ENCODE measurements at places on chromosomes 2 and 18.

GRCh38 chr2:134985061-134985460, 62.2 kb downstream of the MAP3K19 start:
- DNase-seq, result no peak

DNA sequence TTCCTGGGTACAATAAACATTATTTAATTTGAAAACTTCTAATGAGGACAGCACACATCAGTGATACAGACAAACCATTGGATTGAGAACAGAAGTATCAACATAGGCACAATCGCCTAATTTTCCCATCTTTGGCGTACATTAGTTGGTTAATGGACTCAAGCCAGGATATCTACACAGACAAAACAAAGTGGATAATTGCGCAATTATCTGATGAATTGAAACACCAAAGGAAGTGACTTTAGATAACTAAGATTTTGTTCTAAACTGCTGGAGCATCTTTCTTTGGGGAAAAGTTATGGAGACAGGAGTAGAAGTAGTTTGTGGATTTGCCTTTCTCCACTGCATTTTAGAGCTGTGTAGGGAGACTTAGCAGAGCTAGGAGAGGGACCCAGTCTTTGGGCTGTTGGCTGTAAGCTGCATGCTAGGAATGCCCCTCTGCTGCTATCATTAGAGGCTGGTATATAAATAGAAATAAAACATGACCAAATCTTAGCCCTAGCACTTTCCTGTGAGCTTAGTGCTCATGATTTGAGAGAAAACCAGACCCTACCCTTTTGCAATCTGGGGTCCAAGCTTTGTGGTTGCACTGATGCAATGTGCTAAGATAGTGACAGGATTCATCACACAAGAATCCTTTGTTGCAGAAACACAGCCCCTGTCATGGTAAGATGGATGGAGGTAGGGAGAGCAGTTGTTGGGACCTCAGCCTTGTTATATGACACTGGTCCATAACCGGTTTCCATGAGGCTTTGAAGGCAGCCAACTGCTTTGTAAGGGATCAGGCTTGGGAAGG, 264.5 kb upstream of the PIK3C3 start:
- DNase-seq, result no peak

GRCh38 chr18:23235860-23236259, 100.6 kb downstream of the CABLES1 start:
- no peak for DNase-seq

- no peak for DNase-seq
Measured at GRCh38 chr2:30702694-30703093, 104.6 kb downstream of the CAPN13 start.

GRCh38 chr2:206562375-206562774, 79.9 kb upstream of the FAM237A start:
- no peak for DNase-seq

GRCh38 chr2:210630873-210631560, 74.6 kb downstream of the CPS1 start:
- DNase-seq, result no peak

DNA sequence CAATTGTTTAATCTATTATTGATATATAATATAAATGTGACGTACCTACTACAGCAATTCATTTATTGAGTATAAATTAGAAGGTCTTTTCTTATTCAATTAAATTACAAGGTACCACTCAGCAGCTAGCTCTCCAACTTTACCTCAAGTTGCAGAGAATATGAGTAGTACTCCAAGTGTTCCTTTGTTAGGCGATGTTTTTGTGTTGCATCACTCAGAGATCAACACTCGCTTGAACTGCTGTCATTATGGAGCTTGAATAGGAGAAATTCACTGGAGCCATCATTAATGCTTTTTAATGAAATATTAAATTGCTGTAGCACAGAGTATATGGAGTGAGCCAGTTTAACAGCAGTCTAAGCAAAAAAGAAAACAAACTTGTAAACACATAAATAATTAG, 320.0 kb downstream of the FSIP2 start:
- no peak for DNase-seq

- no peak for DNase-seq
Measured at GRCh38 chr18:75538727-75539126, 111.2 kb upstream of the SMIM21 start.

DNA sequence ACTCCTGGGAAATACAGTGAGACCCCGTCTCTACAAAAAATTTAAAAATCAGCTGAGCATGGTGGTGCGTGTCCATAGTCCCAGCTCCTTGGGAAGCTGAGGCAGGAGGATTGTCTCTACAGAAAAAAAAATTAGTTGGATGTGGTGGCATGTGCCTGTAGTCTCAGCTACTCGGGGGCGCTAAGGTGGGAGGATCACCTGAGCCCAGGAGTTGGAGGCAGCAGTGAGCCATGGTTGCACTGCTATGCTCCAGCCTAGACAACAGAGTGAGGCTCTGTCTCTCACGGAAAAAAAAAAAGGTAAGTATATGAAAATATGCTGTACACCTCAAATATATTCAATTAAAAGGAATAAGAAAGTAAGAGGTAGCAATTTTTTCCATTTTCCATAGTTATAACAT, 92.5 kb upstream of the TGIF1 start:
- no peak for DNase-seq

GRCh38 chr2:182672466-182673165, 43.4 kb upstream of the DNAJC10 start:
- no peak for DNase-seq

DNA sequence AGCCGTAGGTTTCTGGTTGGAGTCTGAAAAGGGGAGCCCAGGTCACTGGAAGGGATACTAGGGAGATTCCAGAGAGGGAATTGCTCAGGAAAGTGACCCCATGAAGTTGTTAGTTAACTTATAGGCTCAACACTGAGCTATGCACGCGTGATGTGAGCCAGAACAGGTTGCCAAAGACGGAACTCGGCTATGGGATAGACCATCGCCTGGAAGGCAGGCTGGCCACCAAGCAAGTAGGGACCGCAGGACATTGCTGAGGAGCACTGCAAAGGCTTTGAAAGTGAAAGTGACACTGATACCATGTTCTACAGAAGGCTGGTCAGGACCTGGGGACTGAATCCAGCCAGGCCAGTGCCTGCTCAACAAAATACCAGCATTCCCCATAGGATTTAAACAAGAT, 7.3 kb downstream of the FARP2 start:
- DNase-seq, result no peak

DNA sequence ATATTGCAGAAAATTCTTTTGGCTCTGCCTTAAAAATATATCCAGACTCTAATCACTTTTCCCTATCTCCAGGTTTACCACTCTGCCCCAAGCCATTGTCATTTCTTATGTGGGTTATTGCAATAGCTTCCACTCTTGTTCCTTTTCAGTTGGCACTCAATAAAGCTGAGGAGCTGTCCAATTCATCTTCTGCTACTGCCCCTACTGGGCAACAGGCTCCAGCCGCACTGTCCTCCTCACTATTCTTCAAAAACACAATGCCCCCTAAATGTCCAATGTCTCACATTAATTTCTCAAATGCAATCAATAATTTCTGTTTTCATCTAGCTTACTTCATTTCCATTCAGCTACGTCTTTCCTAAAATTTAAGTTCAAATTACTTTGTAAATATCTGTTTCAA, 1262.5 kb upstream of the CDH2 start:
- no peak for DNase-seq

DNA sequence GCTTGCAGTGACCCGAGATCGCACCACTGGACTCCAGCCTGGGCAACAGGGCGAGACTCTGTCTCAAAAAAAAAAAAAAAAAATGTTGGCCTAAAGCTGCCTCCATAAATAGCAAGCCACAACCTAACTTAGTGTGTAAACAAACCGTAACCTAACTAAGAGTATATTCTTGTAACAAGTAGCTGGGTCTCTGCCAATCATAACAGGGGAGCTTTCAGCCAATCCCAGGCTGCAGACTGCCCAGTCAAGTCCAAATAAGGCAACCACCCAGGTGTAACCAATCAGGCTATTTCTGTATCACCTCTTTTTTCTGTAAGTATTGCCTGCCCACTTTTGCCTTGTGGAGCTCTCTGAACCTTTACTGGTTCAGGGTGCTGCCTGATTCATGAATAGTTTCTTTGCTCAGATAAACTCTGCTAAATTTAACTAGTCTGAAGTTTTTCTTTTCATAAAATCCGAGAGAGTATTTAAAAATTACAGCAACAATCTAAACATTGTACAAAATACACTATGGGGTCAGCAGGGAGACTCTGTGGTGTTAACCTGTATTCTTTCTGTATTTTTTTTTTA, 4.5 kb downstream of the PSTPIP2 start:
- DNase-seq, result no peak

- no peak for DNase-seq
Measured at GRCh38 chr18:70233974-70234373, 28.5 kb upstream of the RTTN start.

- no peak for DNase-seq
Measured at GRCh38 chr18:34550902-34551301, 159.2 kb upstream of the DTNA start.

GRCh38 chr2:12737738-12738485, 21.2 kb downstream of the TRIB2 start:
- DNase-seq, result no peak

- DNase-seq, result no peak
Measured at GRCh38 chr2:240435948-240436682, 652 bp downstream of the GPC1 start.

DNA sequence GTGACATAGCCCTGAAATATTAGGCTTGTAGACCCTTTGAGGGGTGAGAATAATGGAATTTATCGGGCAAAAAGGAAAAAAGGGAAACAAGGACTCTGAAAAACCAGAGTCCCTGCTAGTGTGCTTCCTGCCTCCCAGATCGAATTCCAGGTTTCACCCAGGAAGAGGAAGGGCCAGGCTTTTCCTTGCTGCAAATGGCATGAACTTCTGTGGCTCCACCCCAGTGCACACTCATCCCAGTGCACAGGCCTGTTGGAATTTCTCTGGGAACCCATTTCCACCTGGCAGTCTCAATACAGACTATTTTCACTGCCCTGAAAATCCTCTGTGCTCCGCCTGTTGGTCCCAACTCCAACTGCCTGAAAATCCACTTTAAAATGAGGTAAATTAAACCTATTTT, 29.9 kb downstream of the C18orf54 start:
- no peak for DNase-seq

DNA sequence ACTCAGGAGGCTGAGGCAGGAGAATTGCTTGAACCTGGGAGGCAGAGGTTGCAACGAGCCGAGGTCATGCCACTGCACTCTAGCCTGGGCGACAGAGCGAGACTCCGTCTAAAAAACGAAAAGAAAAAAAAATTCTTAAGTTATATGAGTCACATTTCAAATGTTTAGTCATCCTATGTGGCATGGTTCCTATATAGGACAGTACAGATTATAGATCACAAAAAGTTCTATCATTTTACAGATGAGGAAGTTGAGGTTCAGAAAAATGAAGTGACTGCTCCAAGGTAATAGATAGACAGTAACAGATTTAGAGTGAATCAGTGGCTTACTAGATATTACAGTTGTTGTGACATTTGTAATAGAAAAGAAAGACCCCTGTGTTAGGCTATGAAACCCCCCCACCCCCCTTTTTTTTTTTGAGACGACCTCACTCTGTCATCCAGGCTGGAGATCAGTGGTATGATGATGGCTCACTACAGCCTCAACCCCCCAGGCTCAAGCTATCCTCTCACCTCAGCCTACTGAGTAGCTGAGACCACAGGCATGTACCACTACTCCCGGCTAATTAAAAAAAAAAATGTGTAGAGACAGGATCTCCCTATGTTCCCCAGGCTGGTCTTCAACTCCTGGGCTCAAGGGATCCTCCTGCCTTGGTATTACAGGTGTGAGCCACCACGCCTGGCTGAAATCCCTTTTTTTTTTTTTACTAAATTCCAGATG, 22.7 kb downstream of the PTPN4 start:
- DNase-seq, result no peak

DNA sequence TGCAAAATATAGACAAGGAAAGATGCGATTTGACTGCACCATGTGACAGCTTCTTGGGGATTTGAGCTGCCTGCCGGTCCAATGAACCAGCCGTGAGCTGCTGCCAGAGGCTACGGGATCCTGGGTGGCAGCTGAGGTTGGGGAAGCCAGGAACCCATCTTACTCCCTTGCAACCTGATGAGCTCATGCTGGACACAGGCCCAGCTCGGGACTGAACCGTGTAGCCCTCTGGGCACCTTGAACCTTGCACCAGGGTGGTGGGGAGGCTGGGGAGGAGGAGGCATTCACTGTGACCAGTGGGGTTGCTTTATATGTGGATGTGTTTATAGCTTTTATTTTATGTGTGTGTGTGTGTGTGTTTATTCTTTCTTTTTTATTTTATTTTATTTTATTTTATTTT, 9.1 kb downstream of the ALPI start:
- no peak for DNase-seq

- DNase-seq, result no peak
Measured at GRCh38 chr18:80201739-80202138, 45.6 kb downstream of the PARD6G start.

DNA sequence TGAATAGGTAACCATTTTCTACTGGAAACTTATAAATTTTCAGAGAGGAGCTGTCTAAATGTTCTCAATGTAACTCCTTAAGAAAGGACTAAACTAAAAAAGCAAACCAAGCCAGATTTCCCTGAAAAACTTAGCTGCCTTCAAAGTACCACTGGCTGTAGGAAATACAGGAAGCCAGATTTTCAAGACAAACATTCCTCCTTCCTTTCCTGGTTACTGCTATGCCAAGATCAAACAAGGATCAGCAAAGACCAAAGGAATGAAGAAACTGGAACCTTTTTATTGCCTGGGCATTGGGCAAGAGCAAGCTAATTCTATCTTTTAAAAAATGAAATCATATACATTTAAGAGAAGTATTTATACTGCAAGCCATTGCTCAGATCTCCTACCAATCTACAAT, 212.7 kb downstream of the DYM start:
- DNase-seq, result no peak

DNA sequence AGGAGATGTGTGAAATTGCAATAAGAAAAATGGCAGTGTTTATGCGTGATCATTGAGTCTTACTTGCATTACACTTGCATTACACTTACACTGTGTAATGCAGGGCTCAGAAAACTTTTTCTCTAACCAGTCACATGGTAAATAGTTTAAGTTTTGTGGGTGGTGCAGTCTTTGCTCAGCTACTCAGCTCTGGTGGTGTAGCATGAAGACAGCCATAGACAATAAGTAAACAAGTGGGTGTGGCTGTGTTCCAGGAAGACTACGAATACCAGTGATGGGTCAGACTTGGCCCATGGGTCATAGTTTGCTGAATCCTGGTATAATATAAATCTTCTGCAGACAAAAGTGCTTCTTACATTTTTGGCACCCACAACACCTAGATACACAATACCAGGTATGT, 115.6 kb upstream of the CYP1B1 start:
- no peak for DNase-seq

- no peak for DNase-seq
Measured at GRCh38 chr2:241153616-241154015, 3.3 kb downstream of the PPP1R7 start.

GRCh38 chr2:108588070-108588668, 53.9 kb downstream of the LIMS1 start:
- no peak for DNase-seq

- no peak for DNase-seq
Measured at GRCh38 chr2:206275312-206276055, 1.0 kb downstream of the ZDBF2 start.

GRCh38 chr2:128591022-128591860, 272.6 kb upstream of the HS6ST1 start:
- no peak for DNase-seq
